ENCODE measurements at places on chromosomes 12 and 14. TPM values are rescaled to one million over a fixed set of nuclear protein-coding genes. Genes with fewer than 3 reads are reported as not detected.

TAS2R42 gene
- not detected for total RNA-seq

RND1 gene
- total RNA-seq = 0.62 TPM

VCPKMT gene
- total RNA-seq = 3.7 TPM

FLVCR2 gene
- total RNA-seq = 0.75 TPM

FLRT2 gene
- 2.8 TPM for total RNA-seq

ERP27 gene
- total RNA-seq = 0.13 TPM

FGF23 gene
- not detected for total RNA-seq

SRRM4 gene
- total RNA-seq = not detected

KCNMB4 gene
- total RNA-seq = 0.26 TPM

C12orf50 gene
- total RNA-seq = 0.13 TPM

MYH7 gene
- not detected for total RNA-seq

KRT5 gene
- 0.53 TPM for total RNA-seq

SMIM41 gene
- total RNA-seq = 0.13 TPM

IKZF4 gene
- 2.5 TPM for total RNA-seq

RNASE7 gene
- not detected for total RNA-seq

ABHD12B gene
- total RNA-seq = not detected

Measured in aortic smooth muscle cell (primary cell).